ENCODE measurements at places on chromosomes 16 and 17. TPM values are rescaled to one million over a fixed set of nuclear protein-coding genes. Genes with fewer than 3 reads are reported as not detected.

The EPX gene
- total RNA-seq: not detected

- ATAC-seq: no peak
Measured at GRCh38 chr17:41663451-41664171, 25.1 kb upstream of the EIF1 start.

DNA sequence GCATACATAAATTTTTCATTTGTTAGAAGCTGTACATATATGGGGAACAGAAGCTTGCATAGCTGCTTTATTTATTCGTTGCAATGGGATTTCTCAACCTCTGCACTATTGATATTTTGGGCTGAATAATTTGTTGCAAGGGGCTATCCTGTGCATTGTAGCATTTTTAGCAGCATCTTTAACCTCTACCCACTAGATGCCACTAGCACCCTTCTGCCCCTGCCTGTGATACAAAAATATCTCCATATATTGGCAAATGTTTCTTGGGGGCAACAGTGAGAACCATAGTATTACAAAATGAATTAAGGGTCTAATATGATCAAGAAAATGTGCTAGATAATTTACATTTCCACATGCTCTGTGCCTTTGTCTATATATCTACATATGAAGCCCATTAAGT lies 1401.0 kb downstream of the CDH11 start:
- no peak for ATAC-seq

- ATAC-seq: no peak
Measured at GRCh38 chr17:39126436-39126835, 25.0 kb downstream of the PLXDC1 start.

- no peak for ATAC-seq
Measured at GRCh38 chr16:72191551-72191950, 19.6 kb upstream of the PMFBP1 start.

GRCh38 chr17:48100591-48101011 lies 677 bp downstream of the CBX1 start:
- peak; percentile 26 for ATAC-seq

The KRT20 gene
- not detected for total RNA-seq

The SDR42E1 gene
- 2.1 TPM for total RNA-seq

DNA sequence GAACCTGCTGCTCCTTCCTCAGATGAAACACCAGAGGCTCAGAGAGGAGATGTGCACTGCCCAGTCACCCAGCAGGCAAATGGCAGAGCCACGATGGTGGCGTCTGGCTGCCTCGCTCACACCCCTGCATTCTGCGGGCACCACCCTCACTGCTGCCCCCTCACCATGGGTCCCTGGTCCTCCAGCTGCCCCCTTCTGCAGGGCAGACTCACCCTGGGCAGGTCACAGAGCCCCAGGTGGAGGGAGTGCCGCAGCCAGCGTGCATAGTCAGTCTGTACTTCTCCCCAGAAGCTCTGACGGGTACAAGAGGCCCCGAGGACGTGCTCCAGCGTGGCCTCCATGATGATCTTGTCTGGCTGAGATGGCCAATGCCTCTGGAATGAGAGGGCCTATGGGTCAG lies 52.9 kb downstream of the RMI2 start:
- no peak for ATAC-seq

The HOXB6 gene
- total RNA-seq: 4.9 TPM

The SHPK gene
- 10.8 TPM for total RNA-seq

DNA sequence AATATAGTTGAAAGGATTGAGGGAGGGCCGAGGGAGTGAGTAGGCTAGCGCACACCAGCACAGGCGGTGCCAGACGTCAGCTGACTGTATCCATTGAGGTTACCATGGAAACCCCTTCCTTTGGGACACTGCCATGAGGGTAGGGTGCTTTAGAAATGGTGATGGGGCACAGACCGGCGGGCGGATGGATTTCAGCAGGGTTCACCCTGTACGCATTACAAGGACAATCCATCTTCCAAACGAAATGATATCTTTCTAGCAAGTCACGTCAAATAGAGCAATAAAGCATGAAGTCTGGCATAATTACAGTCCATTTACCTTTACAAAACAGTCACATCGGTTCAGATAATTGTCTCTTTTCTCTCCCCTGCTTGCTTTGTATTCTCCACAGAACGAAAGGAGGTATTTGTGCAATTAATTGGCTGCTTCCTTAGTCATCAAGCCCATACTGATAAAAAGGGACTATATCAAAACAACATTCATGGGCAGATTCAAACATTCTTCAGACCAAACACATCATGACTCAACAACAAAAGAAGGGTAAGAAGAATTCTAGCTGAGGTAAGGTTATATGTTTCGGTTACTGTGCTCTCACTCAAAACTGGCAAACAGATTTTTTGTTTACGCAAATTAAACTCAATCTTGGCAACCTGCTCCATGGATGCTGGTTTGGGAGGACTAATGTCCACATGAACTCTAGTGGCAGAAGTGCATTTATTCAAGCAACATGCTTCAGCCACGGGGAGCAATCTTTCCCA lies 140.6 kb downstream of the CDK5R1 start:
- ATAC-seq: no peak

The ZNF276 gene
- total RNA-seq: 16.7 TPM

DNA sequence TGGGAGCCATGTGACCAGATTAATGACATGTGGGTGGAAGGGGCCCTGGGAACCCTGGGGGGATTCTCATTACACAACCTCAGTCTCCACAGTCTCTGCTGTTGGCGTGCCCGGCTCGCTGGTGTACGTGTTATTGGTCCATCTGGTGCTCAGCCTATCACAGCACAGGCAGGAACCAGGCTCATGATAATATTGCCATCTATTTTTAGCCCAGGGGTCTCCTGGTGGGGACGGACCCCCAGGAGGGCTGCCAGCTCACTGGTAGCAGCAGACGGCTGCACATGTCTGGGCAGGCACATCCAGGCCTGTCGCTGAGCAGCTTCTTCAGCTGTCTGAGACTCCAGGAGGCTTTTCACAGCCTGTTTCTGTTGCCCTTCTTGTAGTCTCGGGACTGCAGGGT lies 123.8 kb downstream of the RAB11FIP4 start:
- no peak for ATAC-seq

The SULT1A2 gene
- total RNA-seq: 0.27 TPM

DNA sequence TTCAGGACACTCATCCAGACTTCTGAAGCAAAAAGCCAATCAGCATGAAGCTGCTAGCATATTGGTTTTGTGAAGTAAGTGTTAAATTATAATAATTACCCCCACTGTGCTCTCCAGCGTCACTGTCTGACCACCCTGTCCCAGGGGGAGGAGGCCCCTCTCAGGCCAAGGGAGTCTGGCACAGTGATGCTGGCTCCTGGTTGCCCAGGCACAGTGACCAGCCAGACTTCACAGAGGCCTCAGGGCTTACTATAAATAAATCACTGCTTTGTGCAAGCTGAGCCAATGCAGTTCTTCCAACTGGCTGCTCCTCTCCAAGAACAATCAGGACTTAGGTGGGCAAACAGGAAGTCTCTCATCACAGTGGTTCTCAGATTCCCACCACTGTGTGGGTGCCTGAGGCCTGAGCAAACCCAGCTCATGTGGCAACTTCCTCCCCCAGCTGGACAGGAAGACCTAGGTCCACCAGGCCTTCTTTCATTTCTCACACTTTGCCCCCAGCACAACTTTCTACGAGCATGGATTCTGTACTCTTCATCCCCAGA lies 1.7 kb upstream of the DBNDD1 start:
- no peak for ATAC-seq

DNA sequence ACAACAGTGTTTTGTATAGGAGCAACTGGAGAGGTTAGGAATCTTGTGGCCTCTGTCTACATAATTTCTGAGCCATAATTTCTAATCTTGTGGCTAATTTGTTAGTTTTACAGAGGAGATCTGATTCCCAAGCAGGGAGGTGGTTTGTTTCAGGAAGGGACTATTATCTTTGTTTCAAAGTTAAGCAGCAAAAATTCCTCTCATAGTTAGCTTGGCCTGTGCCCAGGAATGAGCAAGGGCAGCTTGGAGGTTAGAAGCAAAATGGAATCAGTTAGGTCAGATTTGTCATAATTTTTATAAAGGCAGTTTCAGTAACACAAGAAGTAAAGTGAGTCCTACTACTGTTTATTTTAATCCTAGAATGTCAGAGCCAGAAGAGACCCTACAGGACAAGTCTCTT lies 2.0 kb upstream of the RDM1 start:
- no peak for ATAC-seq
